Stimulated activated CD8-positive, alpha-beta memory T cell treated with anti-CD3 and anti-CD28 coated beads, Interleukin-15, amount 100 ng/mL, for 4 hours (primary cell): ENCODE measurements at places on chromosomes 3 and 15.

DNA sequence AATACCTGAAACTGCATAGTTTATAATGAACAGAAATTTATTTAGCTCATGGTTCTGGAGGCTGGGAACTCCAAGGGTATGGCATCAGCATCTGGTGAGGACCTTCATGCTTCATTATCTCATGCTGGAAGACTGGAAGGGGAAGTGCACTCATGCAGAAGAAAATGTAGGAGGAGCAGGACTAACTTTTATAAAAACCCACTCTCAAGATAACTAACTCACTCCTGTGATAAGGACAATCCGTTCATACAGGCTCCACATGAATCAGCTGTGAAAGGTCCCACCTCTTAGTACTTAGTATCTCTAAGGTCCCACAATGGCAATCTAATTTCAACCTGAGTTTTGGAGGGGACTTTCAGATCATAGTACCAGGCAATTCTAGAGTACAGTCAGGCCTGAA lies 33.6 kb upstream of the APH1B start:
- no peak for DNase-seq

DNA sequence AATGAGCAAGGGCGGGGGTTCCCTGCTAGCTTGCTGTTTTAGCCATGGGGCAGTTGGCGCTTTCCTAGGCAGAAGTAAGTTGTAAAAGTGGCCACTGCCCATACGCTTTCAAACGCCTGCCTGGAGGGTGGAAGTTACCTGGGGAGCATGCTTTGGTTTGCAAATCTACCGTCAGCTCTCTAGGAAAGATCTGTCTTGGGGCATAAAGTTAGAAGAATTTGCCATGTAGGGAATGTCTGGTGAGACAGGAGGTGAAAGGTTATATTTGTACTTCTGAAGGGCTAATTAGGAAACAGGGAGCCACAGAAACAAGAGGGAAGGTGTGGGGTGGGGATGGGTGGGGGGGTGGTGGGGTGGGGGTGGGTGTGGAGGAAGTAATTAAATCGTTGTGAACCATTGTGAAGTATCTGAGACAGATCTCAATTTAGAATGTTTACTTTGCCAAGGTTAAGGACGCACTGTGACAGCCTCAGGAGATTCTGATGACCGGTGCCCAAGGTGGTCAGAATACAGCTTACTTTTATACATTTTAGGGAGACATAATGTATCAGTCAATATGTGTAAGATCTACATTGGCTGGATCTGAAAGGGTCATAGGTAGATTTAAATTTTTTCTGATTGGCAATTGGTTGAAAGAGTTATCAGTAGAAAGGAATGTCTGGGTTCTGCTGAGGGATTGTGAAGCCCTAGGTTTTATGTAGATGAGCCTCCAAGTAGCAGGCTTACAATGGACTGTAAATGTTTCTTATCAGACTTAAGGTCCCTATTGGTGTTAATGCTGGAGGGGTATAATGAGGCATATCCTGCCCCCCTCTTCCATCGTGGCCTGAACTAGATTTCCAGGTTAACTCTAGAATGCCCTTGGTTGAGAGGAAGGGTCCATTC lies 62.0 kb upstream of the GCNT3 start:
- DNase-seq = no peak

GRCh38 chr3:157113832-157114505 lies 46.0 kb downstream of the CCNL1 start:
- no peak for DNase-seq

DNA sequence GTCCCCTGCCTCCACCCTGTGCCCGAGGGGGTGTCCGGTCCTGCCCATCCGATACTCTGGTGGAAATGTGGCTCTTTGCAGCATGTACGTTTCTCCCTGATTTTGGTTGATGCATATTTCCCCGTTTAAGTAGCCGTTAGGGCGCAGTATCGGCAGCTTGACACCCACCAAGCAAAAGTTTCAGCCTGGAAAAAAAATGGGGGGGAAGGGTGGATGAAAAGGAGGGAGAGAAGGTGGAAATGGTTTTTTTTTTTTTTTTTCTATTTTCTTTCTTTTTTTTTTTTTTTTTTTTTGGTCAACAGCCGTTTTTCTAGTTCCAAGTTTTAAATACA lies 1.3 kb downstream of the RAP2B start:
- no peak for DNase-seq

- no peak for DNase-seq
These were observed 15.1 kb upstream of the ZBTB47 start for GRCh38 chr3:42638339-42638842.

DNA sequence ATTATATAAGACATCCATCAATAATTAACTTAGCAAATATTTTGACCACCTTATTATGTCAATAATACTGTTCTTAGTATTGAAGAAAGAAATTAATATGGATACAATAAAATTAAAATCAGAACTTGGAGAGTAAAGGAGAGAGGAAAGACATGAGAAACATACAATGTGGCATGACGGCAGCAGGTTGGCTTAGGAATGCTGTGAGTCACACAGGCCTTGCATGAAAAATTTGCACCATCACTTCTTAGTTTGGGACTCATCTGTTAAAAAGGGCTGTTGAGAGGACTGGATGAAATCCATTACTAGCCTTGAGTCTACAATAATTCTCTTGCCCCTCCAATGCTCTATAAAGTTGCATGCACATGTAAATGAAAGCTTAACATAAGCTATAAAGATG lies 880.8 kb downstream of the ROBO1 start:
- DNase-seq = no peak

DNA sequence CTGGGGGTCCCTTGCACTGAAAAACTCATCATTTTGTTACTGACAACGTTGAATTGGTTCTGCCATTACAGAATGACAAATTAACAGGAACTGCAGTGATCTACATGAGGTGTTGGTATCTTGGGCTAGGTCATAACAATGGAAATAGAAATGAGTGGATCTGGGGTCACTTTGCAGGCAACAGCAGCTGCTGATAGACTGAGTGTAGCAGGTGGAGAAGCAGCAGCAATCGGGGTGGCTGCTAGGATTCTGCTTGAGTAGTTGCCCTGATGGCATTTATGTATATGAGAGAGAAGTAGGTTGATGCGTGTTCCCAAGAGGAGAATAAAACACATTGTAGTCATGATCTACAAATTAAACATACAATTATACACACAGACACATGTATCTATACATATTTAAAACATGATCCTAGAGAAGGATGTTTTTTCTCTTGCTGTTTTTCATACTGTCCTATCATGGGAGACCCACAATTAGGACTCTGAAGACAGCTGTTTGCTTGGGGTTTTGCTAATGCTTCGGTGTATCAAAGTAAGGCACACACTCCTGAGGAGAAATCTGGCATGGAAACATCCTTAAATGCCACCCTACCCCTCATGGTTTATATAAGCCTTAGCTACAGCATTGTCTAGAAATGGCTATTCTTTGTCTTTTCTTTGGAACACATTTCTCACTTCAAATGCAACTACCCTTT lies 15.8 kb upstream of the THBS1 start:
- DNase-seq = no peak

DNA sequence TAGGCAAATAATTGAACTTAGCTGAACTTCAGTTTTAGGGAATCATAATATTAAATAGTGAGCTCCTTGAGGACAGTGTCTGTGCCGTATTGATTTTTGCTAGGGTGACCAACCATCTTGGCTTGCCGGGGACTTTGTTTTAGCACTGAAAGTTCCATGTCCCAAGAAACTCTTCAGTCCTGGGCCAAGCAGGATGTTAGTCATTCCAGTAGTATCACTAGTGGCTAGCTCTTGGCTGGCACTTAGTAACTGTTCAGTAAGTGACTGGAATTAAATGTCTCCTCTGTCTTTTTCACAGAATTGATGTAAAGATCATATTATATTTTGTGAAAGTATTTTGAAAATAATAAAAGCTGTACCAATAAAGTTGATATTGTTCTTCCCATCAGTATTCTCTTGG lies 42.3 kb downstream of the RSRC1 start:
- DNase-seq = no peak

GRCh38 chr3:46900007-46900292 lies 22.4 kb downstream of the PTH1R start:
- no peak for DNase-seq

- no peak for DNase-seq
These were observed 17.2 kb upstream of the RAP2B start for GRCh38 chr3:153144779-153145178.

GRCh38 chr3:14139771-14140170 lies 14.9 kb downstream of the TMEM43 start:
- DNase-seq = no peak

DNA sequence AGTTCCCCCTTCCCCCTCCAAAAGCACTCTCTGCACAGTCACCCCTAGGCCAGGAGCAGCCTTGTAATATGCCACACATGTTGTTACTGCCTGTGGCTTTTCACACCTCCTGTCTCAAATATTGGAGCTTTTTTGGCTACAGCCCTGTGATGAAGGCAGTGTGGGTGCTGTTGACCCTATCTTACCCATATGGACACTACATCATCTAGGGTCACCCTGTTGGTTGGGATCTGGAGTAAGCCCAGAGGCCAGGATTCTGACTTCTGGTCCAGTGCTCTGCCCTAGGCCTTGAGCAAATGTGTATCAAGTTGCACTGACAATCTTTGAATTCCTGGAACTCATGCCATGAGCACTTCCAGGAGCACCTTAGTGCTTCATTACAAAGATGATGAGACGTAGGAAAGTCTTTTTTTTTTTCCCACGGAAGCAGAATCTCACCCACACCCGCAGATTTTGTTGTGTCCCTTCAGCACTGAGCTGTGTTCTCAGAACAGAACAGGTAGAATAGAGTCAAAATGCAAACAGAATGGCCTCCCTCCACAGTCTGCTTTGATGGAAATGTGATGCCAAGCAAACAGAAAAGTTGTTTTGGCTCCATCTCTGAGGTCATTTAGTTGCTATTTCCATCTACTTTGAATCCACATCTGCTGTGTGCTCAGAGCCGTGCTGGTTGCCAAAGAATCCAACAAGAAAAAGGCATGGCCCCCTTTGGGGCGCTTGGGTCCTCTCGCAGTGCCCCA lies 49.6 kb downstream of the SMAD3 start:
- no peak for DNase-seq

DNA sequence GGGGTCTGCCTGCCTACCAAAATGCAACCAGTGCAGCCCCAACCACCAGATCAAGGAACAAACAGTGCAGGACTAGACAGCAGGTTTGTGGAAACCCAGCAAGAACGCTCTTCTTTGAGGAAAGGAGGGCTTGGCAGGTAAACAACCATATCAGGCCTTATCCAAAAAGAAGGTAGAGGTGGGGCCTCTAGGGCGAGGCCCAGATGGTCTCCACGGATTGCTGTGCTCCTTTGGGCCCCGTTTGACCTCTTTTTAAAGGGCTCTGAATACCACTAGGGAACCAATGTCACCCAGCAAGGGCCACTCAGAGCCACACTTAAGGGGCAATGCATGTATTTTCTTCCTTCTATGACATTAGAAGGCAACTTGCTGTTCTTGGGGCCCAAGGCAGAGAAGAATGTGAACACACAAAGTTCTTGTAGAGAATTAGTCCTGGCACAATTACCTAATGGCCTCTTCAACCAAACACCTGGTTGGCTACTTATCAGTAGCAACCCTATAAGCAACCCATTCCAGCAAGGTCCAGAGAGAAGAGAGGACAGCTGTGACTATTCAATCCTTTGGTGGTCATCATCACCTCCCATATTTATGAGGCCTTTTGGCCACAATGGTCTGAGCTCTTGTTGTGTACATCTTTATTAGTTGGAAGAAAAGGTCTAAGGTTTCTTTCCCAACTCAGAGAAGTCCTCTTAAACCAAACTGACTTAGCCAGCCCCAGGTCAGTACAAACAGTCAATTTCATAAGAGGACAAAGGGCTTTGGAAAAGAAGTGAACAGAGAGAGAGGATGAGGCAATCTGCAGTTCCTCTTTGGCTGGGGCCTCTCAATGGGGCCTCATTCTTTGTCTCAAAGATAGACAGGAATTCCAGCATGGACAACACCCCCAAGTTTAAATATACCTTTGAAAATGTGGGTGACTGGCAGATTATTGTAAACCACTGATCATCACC lies 36.0 kb downstream of the FOXP1 start:
- no peak for DNase-seq

- peak; percentile 21 for DNase-seq
These were observed 15.0 kb upstream of the ZBED2 start for GRCh38 chr3:111610189-111610588.

DNA sequence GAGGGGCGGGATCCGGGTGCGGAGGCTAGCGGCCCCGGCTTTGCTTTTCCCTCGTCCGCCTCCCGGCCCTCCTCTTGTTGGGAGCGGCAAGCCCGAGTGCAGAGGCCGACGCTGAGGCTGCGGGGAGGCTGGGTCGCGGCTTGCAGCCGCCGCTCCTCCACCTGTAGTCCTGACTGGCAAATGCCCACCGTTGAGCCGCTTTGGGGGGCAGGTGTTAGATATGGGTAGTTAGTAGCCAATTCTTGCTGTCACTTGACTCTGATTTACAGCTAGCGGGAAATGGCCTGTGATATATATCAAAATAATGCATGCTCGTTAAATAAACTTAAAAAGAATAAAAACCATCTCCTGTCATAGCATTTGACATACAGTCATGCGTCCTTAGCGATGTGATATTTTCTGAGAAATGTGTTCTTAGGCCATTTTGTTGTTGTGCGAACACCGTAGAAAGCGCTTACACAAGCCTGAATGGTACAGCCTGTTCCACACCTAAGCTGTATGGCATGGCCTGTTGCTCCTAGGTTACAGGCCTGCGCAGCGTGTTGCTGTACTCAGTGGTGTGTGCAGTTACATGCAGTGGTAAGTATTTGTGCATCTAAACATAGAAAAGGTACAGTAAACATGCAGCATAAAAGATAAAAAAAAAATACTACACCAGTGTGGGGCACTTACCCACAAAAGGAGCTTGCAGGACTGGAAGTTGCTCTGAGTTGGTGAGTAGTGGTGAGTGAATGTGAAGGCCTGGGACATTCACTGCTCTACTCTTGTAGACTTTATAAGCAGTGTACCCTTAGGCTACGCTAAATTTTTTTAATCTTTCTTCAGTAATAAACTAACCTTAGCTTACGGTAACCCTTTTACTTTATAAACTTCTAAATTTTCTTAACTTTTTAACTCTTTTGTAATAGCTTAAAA lies 873 bp downstream of the CAPN7 start:
- no peak for DNase-seq

GRCh38 chr3:189490749-189491148 lies 140.4 kb upstream of the TP63 start:
- DNase-seq = no peak

- no peak for DNase-seq
These were observed 147.3 kb upstream of the DPH6 start for GRCh38 chr15:35693286-35693685.

DNA sequence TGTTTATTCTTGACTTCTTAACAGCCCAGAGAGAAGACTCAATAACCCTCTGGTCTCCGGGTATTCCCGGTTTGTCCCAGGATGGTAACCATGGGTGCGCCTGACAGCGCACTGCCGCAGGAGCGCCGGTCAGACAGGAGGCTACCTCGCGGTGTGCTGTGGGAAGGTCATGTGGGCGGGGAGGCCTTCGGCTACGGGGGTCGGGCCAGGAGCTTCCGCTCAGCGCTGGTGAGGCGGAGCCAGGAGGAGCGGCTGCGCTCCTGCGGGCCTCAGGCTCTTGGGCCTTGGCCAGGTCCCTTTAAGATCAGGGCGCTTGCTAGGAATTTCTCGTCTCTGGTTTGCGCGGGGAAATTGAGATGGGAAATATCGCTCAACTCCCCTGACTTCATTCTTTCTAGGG lies 182.3 kb upstream of the NDN start:
- no peak for DNase-seq

- no peak for DNase-seq
These were observed 153.4 kb downstream of the EBLN2 start for GRCh38 chr3:73214846-73215245.

GRCh38 chr15:39919748-39920509 lies at the start of gene GPR176:
TSS of gene GPR176 (minus strand) at chr15:39920266. CDS start at chr15:39920026, 240 bp downstream.
- DNase-seq = peak; percentile 6
